Esophagus mucosa (tissue), 1 donor: ENCODE measurements at places on chromosomes 7 and 10. TPM values are rescaled to one million over a fixed set of nuclear protein-coding genes. Genes with fewer than 3 reads are reported as not detected.

Gene AKR1C8
- total RNA-seq = not detected

Gene OR9A2
- total RNA-seq = not detected

Gene PLEKHS1
- 1.0 TPM for total RNA-seq

Gene SLC39A12
- 0.08 TPM for total RNA-seq

Gene UPK3BL1
- 304 TPM for total RNA-seq

Gene PPP1R3A
- not detected for total RNA-seq

Gene TSPAN13
- 12.7 TPM for total RNA-seq

Gene GIMAP8
- 1.6 TPM for total RNA-seq

Gene ORC5
- 15.9 TPM for total RNA-seq

Gene NHLRC2
- 18.7 TPM for total RNA-seq

GRCh38 chr7:158798741-158799140, 30.6 kb downstream of the ESYT2 start:
- ATAC-seq = no peak

DNA sequence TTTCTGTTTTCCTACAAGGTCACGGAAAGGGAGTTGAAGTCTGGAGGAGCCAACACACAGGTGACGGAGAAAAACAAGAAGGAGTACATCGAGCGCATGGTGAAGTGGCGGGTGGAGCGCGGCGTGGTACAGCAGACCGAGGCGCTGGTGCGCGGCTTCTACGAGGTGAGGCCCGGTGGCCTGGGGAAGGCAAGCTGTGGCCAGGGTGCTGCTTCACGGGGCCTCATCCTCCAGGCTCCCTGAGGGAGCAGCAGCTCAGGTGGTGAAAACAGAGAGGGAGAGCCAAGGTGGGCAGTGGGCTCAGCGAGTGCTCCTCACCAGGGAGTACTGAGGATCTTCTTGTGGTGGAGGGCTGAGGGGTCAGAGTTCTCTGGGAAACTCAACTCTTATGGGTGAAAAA, 32.5 kb upstream of the STK17A start:
- ATAC-seq = no peak

- ATAC-seq = no peak
These were observed 86.2 kb upstream of the PPIF start for GRCh38 chr10:79260811-79261740.

DNA sequence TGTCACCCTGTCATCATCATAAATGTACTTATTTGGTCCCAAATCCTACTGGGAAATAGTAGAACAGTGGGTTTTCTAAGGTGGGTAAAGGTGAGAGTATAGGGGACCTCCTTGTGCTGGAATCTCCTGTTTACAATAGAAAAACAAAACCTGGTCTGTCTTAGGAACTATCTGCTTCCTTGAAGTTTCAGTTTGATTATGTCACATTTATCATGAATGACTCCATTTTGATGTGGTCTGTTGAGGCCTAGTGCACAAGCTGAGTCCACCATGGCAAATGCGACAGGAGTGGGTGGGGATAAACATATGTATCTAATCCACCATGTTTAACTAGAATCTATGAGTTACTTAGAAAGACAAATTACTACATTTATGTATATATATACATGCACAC, 13.0 kb upstream of the REPIN1 start:
- no peak for ATAC-seq

GRCh38 chr7:97405835-97406234, 288.3 kb downstream of the SDHAF3 start:
- ATAC-seq = no peak

DNA sequence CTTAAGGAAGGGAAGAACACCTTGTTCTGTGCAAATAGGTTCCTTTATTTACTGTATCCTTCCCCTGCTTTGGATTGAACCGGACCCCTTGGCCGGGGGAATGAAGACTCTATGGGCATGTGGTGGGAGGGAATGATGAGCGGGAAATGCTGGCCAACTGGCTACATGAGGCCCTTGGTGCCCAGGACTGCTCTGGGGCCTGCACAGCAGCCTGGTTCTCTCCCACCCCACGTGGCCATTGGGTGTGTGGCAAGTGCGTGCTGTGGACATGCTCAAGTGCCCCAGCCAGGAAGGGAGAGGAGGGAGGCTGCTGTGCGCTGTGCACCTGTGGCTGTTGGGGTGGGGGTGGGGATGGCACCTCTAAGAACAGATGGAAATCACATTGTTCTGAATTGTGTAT, 917.0 kb upstream of the GHITM start:
- ATAC-seq = no peak

DNA sequence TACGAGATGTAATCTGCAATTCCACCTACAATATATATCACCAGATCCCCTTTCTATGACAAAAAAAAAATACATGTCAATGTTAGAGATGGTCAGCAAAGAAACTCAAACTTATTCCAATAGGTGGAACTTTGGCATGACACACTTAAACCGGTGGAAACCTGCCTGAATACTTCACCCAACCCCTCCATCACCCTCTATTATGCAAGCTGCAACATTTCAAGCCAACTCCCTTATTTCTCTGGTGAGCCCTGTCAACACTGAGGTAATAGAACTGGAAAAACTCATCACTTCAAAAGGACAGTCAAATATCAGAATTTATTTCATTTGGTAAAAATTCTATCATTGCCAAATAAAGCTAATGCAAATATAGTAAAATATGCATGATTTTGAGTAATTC, 3.6 kb downstream of the ZNF438 start:
- ATAC-seq = no peak

GRCh38 chr7:108424013-108424412, 32.2 kb downstream of the NRCAM start:
- no peak for ATAC-seq

DNA sequence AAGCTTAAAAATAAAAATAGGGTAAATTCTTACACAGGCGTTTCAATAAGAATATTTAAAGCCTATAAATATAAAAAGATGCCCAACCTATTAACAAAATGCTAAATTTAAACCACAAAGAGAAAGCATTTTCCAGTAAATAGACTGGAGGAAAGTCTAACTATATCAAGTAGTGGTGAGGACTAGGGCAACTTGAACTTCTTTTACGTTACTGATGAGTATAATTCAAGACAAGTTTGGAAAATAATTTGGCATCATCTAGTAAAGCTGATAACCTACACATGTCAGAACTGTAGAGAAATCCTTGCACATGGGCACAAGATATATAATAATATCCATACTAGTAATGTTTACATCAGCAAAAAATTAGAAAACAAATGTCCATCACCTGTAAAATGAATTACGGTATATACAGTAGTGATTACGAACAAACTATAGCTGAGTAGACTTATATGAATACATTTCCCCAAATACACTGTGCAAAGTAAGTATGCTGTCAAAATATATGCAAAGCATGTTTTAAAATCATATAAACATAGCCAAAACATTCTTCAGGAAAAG, 27.4 kb downstream of the CRPPA start:
- no peak for ATAC-seq

DNA sequence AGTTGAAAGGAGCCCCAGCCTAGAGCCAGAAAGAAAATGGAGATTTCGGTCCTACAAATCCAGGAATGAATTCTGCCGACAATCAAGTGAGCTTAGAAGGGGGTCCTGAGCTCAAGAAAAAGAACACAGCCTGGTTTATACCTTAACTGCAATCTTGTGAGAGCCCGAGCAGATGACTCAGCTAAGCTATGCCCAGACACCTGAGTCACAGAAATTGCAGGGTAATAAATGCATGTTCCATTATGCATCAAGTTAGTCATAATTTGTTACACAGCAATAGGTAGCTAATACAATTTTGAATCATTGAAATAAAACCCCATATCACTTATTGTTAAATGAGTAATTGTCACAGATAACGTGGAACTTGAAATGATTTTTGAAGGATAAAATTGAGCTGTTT, 111.8 kb upstream of the FOXP2 start:
- ATAC-seq = no peak

- ATAC-seq = no peak
These were observed 136.6 kb downstream of the TCERG1L start for GRCh38 chr10:131174651-131175540.

GRCh38 chr7:73865738-73866445, 4.9 kb downstream of the TMEM270 start:
- peak; percentile 64 for ATAC-seq

DNA sequence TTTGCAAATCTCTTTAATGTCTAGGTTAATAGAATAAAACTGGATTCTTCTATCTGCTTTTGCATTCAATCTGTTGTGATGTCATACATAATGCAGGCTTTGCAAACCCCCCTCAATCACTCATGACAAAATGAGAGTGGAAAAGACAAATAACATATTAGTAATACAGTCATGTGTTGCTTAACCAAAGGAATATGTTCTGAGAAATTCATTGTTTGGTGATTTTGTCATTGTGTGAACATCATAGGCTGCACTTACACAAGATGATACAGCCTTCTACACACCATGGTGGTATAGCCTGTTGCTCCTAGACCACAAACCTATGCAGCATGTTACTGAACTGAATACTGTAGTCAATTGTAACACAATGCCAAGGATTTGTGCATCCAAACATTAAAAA, 87.3 kb upstream of the SEC61G start:
- no peak for ATAC-seq

DNA sequence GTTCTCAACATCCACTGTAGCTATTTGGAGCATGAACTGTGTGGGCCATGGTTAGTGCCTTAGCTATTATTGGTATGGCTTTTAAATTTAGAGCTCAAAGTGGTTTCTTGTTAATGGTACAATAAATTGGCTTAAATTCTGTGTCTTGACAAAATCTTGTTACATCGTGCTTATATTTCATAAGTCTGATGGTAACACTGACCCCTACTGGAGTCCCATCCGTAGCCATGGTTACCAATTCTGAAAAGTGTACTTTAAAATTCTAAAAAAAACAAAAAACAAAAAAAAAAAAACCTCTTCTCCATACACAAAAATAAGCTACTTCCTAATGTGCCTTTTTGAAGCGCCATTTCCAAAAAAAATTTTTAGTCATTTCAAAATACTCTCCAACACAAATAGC, 6.4 kb upstream of the RPP30 start:
- no peak for ATAC-seq

- peak; percentile 54 for ATAC-seq
These were observed 2.0 kb downstream of the COPS6 start for GRCh38 chr7:100090527-100091410.

DNA sequence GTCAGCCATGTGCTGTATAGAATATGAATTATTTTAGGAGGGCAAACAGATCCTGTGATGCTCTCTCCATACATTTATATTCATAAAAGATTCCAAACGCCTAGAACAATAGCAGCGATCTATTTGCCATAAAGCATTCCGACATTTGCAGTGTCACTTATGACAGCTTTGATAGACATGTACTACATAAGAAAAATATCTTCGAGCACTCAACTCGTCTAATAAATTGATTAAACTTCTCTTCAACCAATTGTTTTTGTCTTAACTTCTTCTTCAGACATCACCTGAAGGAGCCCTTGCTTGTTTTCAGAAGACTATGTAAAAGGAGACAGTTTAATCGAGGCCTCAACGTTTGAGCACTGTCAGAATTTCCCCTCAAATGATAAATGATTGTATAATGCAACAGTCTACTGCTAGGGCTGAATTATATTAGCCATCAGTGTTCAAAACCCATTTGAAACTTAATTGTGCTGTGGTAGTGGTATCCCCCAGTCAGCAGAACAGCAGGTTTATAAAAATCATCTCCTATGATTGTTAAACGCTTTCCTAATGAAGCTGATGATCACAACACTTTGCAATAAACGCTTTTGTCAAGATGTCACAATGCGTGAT, 158.0 kb upstream of the MGMT start:
- ATAC-seq = no peak

DNA sequence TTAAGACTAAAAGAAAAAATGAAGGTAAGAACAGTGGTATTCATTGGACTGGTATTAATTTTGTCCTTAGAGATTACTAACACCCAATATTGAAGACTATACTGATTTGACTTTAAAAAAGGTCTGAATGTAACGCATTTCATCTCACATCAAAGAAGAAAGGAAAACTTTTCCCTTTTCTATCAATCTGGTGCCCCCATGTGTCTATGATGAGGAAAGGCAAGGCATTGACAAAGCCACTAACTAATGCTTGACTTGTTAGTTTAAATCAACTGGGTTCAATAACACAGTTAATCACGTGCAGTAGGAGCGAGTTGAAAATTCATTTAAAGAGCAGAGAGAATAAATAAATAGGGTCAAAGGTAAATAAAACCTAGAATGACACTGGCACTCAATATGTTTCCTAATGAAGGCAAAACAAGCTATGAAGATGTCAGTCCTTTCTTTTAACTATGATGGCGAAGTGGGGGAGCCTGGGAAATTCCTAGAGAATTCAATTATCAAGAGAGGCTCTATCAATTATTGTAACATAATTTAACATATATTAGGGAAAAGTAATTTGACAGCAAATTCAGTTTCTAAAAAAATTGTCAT, 180.9 kb downstream of the ANK3 start:
- ATAC-seq = peak; percentile 22

DNA sequence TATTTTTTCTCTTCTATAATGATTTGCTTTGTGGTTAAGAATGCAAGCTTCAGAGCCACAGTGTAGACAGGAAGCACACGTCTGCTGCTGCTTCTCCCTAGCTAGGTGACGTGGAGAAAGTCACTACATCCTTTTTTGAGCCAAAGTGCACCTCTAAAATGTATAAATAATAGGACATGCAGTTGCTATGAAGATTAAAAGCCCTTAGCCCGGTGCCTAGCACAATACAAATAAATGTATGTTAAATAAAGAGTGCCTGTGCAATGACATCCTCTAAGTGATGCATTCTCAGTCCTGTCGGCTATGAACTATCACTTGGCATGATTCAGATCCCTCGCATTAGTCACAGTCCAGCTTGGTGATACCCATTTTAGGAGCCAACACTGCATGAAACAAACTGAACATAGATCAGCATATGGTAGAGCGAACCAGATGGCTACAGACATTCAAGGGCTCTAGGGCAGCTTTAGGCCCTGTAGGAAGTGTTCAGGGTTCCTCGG, 4.8 kb upstream of the TRDMT1 start:
- ATAC-seq = peak; percentile 59

- ATAC-seq = peak; percentile 78
These were observed 84.8 kb upstream of the COL13A1 start for GRCh38 chr10:69716711-69717560.

- no peak for ATAC-seq
These were observed 27.3 kb upstream of the WIPF3 start for GRCh38 chr7:29779017-29779416.

- no peak for ATAC-seq
These were observed 96.8 kb downstream of the GLCCI1 start for GRCh38 chr7:8065356-8065813.

DNA sequence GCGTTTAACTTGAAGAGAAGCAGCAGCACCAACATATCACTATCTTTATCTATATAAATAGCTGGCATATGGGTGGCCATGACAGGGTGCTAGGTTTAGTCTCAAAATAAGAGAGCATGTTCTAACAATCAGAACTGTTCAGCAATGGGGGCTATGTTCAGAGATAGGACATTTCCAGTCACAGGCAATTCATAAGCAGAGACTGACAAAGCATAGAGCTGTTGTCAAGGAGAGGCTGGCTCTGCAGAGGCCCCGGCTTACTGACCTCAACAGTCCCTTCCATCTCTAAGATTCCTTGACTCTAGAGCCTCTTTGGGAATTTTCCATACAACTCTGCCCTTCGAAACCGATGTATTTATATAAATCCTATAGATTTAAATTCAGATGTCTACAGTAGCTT, 17.2 kb downstream of the ANK3 start:
- ATAC-seq = no peak

- peak; percentile 99 for ATAC-seq
These were observed 17.9 kb downstream of the RTKN2 start for GRCh38 chr10:62250594-62251198.
